Panc1 (cell line): ENCODE measurements at places on chromosomes 6 and 20. TPM values are rescaled to one million over a fixed set of nuclear protein-coding genes. Genes with fewer than 3 reads are reported as not detected.

- no peak for DNase-seq
Observed at GRCh38 chr20:8291873-8292272, 159.8 kb downstream of the PLCB1 start.

DNA sequence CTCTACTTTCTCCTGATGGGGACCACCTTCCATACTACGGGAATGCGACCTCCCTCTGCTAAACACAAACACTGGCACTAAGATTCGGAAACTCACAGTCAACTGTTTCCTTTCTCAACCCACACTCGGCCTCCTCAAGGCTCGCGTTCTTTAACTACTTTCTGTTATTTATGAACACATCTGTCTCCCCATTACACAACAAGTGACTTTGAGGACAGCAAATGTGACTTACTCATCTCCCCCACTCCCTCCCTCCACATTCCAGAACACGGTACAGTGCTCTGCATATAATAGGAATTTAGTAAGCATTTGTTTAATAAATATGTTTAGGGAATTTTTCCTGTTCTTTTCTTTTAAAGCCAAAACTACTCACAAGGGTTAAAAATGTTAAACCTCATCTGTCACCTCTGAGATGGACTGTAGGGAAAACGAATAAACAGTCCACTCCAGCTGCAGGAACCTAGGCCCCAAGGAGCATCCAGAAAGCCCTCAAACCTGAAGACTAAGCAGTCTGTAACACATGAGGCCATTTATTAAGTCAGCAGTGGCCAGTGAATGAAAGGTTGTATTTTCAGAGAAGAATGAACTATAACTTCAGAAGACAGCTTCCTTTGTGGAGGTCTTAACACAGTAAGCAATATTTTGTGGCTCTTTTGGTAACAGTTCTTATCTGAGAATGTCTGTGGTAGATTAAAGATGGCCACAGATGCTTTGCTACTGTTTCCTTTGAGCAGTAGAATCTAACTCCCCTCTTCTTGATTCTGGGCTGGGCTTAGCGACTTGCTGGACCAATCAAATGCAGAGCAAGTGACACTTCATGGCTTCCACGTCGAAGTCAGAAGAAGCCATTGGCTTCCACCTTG lies 209.6 kb upstream of the DTNBP1 start:
- no peak for DNase-seq

DNA sequence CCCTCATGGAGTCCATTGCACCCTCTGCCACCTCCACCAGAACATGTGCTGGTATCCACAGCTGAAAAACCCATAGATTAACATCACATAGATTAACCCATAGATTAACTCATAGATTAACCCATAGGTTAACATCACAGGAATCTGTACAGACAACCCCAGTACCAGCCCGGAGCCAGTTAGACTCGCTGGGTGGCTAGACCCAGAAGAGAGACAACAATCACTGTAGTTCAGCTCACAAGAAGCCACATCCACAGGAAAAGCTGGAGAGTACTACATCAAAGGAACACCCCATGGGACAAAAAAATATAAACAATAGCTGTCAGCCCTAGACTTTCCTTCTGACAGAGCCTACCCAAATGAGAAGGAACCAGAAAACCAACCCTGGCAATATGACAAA lies 25.1 kb downstream of the SERPINB9 start:
- DNase-seq: no peak

DNA sequence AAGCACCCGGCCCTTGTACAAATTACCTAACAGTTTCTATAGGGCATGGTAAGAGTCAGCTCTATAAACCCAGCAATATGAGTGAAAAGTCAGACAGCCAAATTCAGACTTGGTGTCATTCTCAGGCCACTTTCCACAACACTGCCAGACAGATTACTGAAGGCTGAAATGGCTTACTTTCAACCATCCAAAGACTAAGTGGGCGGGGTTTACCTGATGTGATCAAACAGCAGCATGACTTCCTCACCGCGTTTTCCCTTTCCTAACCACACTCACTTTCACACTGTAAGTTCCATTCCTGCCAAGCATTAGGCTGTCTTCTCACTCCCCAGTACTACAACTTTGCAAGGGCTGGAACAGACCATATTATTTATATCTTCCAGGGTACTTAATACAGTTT lies 85.9 kb downstream of the SMLR1 start:
- DNase-seq: no peak

GRCh38 chr20:54013471-54013870 lies 56.9 kb downstream of the BCAS1 start:
- DNase-seq: no peak

- no peak for DNase-seq
Observed at GRCh38 chr6:137749696-137750211, 117.3 kb upstream of the TNFAIP3 start.

- DNase-seq: no peak
Observed at GRCh38 chr6:54060286-54060685, 51.0 kb upstream of the MLIP start.

GRCh38 chr6:100112855-100113508 lies 119.0 kb upstream of the MCHR2 start:
- DNase-seq: no peak

DNA sequence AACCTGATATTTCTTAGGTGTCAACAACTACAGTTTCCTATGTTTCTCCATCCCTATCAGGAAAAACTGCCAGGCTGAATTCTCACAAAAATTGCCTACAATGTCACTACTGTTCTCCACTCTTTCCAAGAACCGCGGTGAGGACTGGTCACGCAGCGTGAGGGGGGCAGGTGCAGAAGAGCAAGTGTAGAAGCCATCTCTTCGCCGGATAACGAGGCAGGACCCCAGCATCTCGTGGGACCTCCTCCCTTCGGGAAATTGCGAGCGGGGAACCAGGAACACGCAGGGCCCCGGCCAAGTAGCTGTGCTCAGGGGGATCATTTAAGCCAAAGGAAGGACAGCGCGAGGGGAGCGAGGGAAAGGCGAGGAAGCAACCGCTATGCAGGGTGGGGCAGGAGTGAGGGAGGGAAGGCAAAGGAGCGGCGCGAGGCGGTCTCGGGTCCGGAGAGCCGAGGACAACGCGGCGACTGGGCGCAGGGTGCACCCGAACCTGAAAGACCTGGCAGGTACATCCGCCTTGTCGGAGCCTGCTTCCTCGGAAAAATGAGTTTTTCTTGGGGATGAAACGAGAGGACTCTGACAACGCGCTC lies 559 bp downstream of the APMAP start:
- DNase-seq: no peak

GRCh38 chr6:36399970-36400369 lies 12.5 kb upstream of the ETV7 start:
- no peak for DNase-seq

- no peak for DNase-seq
Observed at GRCh38 chr20:15319439-15319838, 982.0 kb upstream of the FLRT3 start.

- no peak for DNase-seq
Observed at GRCh38 chr20:17646961-17647301, 35.1 kb downstream of the RRBP1 start.

DNA sequence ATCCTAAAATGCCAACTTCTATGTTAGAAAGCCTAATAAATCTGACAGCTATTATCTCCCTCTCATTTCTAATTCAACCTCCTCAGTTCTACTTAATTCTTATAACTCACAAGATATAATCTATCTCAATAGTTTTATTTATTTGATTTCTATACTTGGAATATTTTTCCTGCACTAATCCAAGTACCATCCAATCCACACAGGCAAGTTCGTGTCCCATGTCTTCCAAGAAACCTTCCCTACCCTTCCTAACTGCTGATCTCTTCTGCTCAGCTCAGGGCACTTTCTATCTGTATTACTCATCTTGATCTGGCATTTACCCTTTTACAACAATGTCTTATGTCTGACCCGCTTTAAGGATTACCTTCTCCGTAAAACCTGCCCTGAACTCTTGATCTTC lies 18.2 kb downstream of the NCOA5 start:
- DNase-seq: no peak

DNA sequence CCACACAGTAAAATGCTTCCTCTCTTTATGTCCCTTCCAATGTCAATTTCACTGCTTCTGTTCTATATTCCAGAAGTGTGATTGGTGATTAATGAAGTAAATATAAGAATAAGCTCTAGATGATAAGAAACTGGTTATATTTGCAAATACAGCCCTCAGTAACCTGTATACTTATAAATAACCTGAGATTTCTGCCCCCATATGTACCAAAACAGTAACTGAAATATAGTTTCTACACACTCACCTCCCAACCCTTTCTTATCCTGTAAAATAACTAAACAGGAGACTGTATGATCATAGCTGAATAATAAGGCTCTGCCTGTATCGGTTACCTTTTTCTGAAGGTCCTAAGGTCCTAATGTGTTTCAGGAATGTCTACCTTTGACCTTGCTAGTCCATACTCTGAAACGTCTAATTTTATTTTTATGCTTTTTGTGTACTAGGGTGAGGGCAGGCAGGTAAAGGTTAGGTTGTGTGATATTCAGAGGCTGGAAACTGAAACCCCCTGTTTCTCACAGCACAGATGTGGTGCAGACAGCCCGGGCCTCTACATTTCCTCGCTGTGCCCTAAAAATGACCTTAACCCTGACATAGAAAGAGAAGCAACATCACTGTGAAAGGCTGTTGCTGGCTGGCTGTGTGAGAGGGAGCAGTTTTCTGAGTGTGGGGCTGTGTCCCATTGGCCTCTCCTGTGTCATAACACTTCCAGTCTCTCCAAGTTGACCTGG lies 378.8 kb downstream of the CENPW start:
- no peak for DNase-seq

DNA sequence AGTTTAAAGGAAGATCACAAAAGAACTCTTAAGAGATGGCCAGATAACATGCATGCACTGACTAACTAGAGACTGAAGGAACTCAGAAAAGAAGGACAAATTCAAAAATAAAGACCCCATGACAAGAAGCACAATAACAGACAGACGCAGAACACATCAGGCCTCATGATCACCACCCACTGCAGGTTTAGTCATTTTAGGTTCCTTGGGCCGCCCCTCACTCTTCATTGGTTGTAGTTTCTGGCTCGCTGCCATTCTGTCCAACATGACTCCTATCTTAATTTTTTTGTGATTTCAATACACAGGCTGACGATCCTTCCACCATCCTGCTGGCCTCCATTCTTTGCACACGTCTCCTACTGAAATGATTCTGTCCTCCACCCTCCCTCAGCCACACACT lies 21.6 kb downstream of the STX7 start:
- DNase-seq: no peak

DNA sequence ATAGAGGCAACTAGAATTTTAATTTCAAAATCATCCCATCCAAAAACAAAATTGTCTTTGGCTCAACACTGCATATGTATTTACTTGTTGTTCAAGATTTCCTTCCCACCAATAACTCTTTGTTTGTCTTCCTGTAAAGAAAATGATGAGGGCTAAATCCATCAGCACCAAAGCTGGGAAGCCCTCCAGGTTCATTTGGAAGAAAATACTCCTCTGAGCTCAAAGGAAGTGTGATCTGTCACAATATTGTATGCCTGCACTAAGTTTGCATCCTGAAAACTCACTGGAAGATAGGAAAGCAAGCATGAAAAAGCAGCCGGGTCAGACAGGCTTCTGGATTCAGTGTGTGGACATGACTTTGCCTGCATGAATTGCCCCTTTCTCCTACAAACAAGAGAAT lies 28.7 kb upstream of the OPRM1 start:
- no peak for DNase-seq

DNA sequence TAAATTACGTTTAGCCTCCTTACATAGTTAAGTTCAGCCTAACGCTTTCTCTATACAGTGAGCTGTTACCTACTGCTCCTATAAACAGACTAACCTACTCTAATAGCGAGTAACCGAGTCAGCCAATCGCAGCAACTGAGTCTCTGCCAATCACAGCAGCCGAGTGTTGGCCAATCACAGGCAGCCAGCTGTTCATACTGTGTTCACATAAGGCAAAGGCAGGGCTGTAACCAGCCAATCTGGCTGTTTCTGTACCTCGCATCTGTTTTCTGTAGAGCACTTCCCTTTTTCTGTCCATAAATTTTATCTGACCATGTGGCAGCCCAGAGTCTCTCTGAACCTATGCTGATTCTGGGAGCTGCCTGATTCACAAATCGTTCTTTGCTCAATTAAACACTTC lies 263.9 kb upstream of the JARID2 start:
- no peak for DNase-seq

Gene BPIFB4
- total RNA-seq: not detected

Gene TNFRSF6B
- total RNA-seq: not detected

Gene CPNE5
- 0.44 TPM for total RNA-seq
